Activated B cell treated with CpG ODN at 0.5 μM for 24 hours (primary cell): ENCODE measurements at places on chromosomes 16 and 17. TPM values are rescaled to one million over a fixed set of nuclear protein-coding genes. Genes with fewer than 3 reads are reported as not detected.

Gene SPG7
- 84.7 and 102 TPM in 2 replicates for total RNA-seq

Gene KRT27
- total RNA-seq: not detected in 2 replicates

Gene TAC4
- total RNA-seq: not detected in 2 replicates

Gene HBZ
- total RNA-seq: not detected in 2 replicates

Gene MC1R
- 4.8 and 6.8 TPM in 2 replicates for total RNA-seq

Gene LITAFD
- not detected in 2 replicates for total RNA-seq

Gene TBC1D3G
- not detected in 2 replicates for total RNA-seq

Gene ITGAD
- 0.05 and 0.07 TPM in 2 replicates for total RNA-seq

Gene KRTAP4-11
- total RNA-seq: not detected in 2 replicates

Gene IGF2BP1
- total RNA-seq: 0.10 and 0.40 TPM in 2 replicates

Gene FAM117A
- total RNA-seq: 27.7 and 30.0 TPM in 2 replicates

Gene FOXF1
- not detected in 2 replicates for total RNA-seq

Gene PAQR4
- total RNA-seq: 2.4 and 2.7 TPM in 2 replicates

Gene GP2
- total RNA-seq: not detected in 2 replicates

Gene ZNF385C
- 16.7 and 17.0 TPM in 2 replicates for total RNA-seq

Gene LAT
- 3.8 and 6.2 TPM in 2 replicates for total RNA-seq

Gene TRIM16
- 8.5 and 9.7 TPM in 2 replicates for total RNA-seq

Gene SLC6A4
- not detected in 2 replicates for total RNA-seq

Gene HOXB7
- total RNA-seq: 0.60 and 0.93 TPM in 2 replicates

Gene RAB26
- total RNA-seq: 0.61 TPM in 1 of 2 replicates, not detected in the other

Gene ANKRD40CL
- 0.42 TPM in 1 of 2 replicates, not detected in the other for total RNA-seq

Gene TIMP2
- total RNA-seq: 3.5 and 4.2 TPM in 2 replicates

Gene CMTM2
- total RNA-seq: not detected in 2 replicates

Gene SHMT1
- total RNA-seq: 17.9 and 18.4 TPM in 2 replicates

Gene C16orf92
- total RNA-seq: not detected in 2 replicates

Gene MFSD6L
- total RNA-seq: 0.20 TPM in 1 of 2 replicates, not detected in the other
